Right lung (tissue), 10 donors: ENCODE measurements at places on chromosomes 3 and 15. TPM values are rescaled to one million over a fixed set of nuclear protein-coding genes. Genes with fewer than 3 reads are reported as not detected.

GOLGA6L7 gene
- polyA plus RNA-seq, result 0.58 TPM

GRCh38 chr15:89167267-89168176 is 53.9 kb downstream of the RLBP1 start:
- no peak for DNase-seq

DNA sequence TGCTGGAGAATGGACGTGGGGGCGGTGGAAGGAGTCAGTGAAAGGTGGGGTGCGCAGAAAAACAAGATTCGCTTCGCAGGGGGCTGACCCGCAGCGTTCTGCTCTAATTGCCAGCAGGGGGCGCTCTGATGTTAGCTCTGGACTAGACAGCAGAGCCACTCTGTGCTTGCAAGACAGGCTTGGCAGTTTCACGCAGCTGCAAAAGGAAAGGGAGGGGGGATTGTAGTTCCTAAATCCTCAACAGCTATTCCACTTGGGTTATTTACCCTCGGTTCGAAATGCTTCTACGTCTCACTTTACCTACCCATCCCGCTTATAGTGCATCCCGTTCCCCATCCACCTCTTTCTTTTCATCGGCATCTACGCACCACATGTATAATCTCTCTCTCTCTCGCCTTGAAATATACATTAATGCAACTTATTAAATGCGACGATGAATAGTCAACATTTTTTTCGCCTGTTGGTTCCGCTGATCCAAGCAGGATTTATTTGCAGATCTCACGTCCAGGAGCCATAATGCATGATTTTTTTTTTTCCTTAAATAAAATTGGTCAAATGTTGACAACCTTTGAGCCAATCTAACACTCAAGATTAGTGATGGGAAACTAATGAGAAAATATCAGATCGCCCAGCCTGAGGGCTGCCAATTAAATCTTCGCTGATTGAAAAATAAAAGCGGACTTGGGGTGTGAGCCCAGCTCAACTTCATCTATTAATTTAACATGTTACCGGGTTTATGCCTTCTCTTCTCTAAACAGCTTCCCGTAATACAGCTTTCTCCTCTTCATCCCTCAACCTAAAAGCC is 216.4 kb downstream of the MEIS2 start:
- peak; percentile 80 for DNase-seq

- DNase-seq, result no peak
These were observed 74.5 kb downstream of the SPTSSB start for GRCh38 chr3:161296814-161297213.

SPINK8 gene
- not detected for polyA plus RNA-seq

AGBL1 gene
- polyA plus RNA-seq, result 0.10 TPM

GRCh38 chr15:51907136-51907862 is 64.3 kb downstream of the LEO1 start:
- no peak for DNase-seq

CCNDBP1 gene
- 54.1 TPM for polyA plus RNA-seq

ACY1 gene
- 40.4 TPM for polyA plus RNA-seq

GRCh38 chr15:55116636-55117035 is 80.1 kb downstream of the RSL24D1 start:
- DNase-seq, result no peak

DNA sequence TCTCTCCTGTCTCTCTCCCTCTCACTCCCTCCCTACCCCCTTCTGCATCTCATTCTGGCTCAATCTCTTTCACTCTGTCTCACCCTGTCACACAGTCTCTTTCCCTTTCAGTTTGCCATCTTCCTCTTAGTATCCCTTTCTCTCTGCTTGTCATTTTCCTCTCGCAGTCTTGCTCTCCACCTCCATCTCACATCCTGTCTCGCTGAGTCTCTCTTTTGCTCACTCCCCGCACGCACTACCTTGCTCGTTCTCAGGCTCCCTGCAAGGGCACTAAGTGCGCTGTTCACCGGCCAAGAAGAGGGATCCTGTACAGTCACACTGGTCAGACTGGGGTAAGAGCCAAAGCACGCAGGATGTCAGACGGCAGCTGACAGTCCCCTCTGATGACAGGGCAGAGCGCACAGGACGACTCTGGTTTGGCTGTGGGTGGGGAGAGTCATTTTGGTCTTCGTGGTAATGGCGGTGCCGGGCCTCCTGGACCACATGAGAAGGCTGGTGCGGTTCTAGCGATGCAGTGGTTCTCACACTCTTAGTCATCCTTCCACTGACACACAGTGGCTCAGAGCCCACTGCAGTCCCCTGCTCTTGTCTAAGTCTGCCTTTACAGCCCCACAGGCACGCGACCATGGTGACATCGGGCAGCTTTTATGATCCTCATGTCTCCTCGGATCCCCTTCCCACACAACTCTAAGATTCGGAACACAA is 356.8 kb downstream of the FOXP1 start:
- DNase-seq, result no peak

EXOSC7 gene
- 56.9 TPM for polyA plus RNA-seq

HRH1 gene
- polyA plus RNA-seq, result 4.4 TPM

- no peak for DNase-seq
These were observed 7.0 kb upstream of the TMEM62 start for GRCh38 chr15:43126356-43126755.

DNA sequence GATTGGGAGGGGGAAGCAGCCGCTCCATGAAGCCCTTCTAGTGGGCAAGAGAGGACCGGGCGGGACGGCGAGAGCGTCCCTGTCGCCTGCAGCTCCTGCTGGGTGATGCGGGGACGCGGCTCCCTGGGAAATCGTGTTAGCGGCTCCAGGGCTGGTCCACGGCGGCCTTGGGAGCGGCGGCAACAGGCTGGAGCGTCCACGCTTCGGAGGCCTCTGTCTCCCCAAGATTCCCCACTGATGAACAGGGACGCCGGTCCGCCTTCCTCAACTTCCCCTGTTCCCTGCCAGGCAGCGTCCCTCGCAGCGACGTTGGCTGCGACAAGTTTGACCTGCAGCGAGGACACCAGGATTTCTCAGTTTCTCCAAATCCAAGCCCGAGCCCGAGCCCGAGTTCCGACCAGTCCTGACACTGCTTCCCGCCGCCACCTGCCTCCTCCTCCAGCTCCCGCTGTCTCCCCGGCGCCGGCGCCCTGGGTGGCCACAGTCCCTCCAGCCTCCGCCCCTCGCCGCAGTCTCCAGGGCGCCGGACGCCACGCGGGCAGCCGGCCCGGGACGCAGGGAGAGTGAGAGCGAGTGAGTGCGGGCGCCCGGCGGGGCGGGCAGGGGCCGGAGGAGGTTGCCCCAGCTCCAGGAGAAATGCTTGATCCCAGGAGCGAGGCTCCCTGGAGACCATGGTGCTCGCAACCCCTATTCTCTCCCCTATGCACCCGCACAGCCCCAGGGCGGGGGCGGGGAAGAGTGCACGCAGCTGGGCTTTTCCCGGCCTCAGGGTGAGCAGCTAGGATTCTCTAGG is 78.1 kb upstream of the RNF7 start:
- DNase-seq, result peak; percentile 46

GRCh38 chr3:154121701-154122551 is 736 bp downstream of the ARHGEF26 start:
- DNase-seq, result no peak

- no peak for DNase-seq
These were observed 26.0 kb downstream of the TARS3 start for GRCh38 chr15:101698314-101698713.

DNA sequence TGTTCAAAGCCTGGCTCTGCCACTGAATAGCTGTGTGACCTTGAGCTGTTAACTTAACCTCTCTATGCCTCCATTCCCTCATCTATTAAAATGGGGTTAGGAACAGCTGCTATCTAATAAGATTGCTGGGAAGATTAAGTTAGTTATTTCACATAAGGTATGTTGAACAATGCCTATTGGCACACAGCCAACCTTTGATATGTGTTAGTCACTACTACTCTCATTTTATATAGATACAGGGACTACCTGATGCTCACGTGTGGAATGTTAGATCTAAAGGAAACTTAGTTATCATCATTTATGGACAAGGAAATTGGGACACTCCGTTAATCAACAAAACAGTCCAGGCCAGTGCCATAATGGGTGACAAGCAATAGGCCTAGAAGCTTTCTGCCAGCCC is 332.4 kb upstream of the PPP2R3A start:
- no peak for DNase-seq

DNA sequence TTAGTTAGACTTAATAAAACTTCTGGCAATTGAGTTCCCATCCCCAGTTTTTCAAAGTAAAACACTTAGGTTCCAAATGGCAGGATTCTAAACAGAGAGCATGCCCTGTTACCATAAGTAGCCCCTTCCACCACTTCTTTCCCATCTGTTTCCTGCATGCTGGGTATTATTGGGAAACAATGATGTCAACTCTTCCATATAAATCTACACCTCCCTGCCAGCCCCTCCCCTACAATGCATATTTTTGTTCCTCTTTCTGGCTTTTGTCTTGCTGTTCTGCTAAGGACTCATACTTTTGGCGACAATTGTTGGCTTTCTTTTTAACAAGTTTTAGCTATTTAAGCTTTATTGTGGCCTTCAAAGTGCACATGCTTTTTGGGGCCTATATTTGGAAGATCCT is 11.1 kb downstream of the ARHGAP31 start:
- DNase-seq, result no peak

DNA sequence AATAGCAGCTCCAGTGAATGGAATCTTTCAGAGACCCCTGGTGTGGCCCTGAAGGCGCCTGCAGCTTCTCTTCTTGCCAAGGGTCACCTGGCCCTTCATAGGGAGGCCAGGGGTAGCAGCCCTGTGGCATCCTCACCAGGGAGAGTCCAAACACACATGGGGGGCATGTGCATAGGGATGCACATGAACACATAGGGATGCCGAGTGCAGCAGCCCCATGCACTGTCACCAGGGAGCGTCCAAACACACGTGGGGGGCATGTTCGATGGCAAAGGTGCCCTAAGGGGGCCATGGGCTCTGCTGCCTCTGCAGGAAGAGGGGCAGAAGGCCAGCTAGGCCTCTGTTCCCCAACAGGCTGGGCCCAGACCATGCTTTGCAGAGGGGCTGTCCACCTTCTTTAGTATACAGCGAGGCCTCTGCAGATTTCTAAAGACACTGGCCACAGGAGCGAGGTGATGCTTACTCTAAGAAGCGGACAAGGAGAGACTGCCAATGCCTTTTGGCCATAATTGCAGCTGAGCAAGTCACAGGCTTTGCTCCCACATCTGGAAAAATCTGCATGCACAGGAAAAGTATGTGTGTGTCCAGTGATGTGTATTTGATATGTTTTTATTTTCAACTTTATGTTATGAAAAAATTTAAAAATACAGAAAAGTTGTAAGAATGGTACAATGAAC is 21.0 kb downstream of the ANAPC13 start:
- no peak for DNase-seq

GRCh38 chr3:41094351-41094750 is 105.0 kb upstream of the CTNNB1 start:
- no peak for DNase-seq

DNA sequence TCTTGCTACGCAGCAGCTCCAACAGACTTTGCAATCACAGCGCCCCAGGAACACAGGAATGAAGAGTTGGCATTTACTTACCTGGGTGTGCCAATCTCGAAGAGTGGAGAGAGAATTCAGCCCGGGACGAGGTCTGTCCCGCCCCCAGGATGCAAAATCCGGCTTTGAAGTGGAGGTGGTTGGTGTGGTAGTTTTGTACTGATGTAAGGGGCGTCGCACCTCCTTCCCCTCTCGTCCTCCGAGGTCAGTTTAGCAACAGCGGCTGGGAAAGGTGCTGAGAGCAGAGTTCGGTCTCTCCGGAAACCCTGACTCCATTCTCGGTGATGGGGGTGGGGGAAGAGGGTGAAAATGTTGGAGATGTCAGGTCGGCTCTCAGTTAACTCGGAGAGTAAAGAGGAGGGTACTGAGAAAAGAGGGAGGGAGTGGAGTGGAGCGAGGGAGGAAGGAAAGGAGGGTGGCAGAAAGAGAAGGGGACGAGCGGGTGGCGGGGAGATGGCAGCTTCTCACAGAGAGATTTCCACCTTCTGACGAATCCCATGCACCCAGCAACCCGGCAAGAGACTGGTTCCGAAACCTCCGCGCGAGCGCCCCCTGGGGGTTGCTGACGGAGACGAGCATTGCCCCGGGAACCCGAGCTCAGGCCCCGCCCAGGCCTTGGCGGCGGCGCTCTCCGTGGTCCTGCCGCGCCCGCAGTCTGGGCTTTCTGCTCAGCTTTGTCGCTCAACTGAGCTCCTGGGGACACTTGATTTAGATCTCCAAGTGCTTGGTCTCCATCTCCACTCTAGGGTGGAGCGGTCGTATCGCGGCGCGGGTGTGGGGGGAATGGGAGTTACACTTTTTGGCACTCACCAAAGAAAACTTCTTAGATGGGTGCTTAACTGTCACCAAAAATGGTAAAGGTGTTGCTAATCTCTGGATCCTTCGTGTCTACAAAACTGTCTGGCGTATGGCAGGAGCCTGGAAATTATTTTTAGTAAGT is at the start of gene CPNE4:
TSS of gene CPNE4 (minus strand) at position 529 of the 979 bp plus-strand sequence.
- peak; percentile 71 for DNase-seq

- DNase-seq, result no peak
These were observed 104.4 kb downstream of the LRRK1 start for GRCh38 chr15:101023501-101024072.

- no peak for DNase-seq
These were observed 140.1 kb downstream of the ADAMTS17 start for GRCh38 chr15:100201376-100202280.

DNA sequence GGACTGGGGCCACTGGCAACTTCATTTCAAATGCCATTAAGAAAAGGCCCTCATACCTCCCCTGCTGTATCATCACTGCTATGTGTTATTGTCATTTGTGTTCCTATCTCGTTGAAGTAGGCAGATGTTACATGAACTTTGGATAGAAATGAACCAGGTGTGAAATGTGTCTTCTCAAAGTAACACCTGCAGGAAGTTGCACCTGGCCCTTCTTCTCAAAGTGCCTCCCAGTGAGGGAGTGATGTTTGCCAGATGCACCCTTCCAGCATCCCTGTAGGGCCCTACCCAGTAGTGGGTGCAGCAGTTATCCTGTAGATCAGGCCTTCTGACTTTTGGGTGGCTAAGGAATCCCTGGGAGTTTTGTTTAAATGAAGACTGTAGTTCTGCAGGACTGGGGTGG is 197.7 kb upstream of the CTNNB1 start:
- DNase-seq, result no peak
